T47D (cell line): ENCODE measurements at places on chromosomes 16 and 17.

DNA sequence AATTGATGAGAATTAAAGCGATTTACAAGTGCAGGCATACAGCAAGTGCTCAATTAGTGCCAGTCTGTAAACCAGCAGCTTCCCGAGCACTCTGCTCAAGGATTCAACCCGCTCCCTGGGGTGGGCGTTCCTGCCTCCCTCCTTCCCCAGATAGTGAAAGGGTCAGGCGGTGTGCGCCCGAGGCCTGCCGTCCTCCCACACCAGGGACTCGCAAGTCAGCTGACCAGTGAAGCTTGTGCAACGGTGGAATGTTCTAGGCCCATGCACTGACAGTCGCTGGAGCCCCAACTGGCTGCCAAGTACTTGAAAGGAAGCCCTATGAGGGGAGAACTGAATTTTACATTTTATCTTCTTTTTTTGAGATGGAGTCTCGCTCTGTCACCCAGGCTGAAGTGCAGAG lies 53.5 kb upstream of the PABPN1L start:
- DNase-seq: no peak

DNA sequence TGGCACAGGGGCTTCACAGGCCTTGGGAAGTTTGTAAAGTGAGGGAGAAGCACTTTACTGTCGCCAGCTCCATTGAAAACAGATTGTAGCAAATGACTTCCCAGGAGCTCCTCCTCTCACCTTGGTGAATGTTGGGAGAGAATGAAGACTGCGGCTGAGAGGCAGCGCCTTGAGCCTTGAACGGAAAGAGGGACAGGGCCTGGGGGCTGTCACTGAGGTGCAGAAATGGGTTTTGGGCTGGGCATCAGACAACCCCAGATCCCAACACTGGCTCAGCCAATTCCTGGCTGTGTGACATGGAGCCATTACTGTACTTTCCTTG lies 603 bp upstream of the MRTFB start:
- no peak for DNase-seq

DNA sequence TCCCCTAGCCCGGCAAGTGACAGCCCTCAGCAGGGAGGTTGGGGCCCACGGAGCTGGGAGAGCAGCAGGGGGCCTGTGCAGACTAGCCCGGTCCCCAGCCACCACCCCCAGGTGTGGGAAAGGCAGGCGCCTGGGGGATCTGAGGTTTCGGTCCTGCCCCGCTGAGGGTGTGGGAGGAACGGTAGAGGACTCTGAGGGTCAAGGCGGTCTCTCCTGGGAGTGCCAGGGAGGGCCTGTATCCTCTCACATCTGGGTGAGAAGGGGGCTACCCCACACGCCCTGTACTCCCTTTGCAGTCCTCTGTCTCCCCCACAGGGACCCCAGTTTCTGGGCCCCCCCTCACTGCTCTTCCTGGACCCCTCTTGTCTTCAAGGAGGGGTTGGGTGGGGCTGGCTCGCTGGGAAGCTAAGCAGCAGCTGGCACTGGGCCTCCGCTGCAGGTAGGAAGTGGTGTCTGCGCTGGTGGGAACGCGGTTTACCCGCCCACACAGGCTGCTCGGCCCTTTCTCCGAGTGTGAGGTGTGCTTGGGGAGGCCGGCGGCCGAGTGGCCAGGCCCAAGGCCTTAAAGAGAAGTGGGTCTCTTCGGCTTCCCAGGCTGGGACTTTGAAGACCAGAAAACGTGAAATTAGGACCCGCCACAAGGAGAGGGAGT lies 15.4 kb downstream of the CD7 start:
- DNase-seq: no peak

- no peak for DNase-seq
Measured at GRCh38 chr17:13626703-13627102, 25.0 kb upstream of the HS3ST3A1 start.

DNA sequence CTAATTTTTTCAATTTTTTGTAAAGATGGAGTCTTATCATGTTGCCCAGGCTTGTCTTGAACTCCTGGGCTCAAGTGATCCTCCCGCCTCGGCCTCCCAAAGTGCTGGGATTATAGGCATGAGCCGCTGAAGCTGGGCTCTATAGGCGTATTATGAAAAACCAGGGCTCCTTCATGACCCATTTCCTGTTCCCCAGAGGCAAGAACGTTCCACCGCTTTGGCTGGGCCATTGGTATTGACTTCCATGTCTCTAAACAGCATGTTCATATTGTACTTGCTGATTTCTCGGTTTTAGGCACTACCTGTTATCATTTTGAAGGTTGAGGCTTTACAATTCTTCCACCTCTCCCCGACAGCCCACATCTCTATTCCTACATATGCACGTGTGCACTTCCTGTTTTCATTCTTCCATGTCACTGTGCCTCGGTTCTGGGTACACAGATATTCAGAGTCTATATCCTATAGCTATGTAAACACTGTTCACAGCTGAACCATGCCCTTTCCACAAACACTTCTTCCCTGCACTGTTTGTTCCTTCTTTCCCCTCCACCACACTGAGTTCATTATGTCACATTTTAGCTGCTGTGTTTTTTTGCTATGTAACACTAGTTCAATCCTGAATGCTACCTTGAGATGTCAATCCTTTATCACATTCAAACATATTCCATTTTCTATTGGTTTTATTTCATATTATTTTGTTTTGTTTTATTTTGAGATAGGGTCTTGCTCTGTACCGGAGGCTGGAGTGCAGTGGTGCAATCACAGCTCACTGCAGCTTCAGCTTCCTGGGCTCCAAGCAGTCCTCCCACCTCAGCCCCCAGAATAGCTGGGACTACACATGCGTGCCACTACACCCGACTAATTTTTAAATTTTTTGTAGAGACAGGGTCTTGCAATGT lies 16.8 kb upstream of the MAPK3 start:
- DNase-seq: no peak

DNA sequence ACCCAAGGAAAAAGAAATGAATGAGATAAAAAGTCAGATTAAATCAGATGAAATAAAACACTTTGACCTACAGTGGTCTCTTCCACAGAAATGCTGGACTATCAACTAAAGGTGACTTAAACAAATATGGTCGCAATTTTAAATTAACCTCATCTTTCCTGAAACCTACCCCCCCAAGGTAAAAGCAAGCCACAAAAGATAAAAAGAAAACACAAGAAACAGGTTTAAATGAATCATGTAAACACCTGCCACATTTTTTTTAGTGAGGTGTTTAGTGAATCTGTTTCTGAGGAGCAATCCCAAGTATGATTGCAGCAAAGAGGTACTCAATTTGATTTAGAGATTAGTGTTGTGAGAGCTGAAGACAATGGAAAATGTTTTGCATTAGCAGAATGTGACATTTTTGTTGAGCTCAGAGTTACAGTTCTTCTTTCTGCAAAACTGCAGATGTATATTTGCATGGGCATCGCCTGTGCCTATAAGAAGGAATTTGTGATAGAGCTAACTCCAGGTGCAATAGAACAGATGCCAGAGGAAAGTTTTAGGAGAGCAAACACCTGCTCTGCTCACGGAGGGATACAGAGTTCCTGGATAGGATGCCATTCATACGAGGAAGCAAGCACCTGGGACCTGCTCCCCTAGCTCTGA lies 3.4 kb upstream of the MMD start:
- DNase-seq: no peak

GRCh38 chr16:56288019-56288418 lies 96.7 kb downstream of the GNAO1 start:
- no peak for DNase-seq

GRCh38 chr16:50369133-50369804 lies 481 bp upstream of the BRD7 start:
- DNase-seq: no peak

DNA sequence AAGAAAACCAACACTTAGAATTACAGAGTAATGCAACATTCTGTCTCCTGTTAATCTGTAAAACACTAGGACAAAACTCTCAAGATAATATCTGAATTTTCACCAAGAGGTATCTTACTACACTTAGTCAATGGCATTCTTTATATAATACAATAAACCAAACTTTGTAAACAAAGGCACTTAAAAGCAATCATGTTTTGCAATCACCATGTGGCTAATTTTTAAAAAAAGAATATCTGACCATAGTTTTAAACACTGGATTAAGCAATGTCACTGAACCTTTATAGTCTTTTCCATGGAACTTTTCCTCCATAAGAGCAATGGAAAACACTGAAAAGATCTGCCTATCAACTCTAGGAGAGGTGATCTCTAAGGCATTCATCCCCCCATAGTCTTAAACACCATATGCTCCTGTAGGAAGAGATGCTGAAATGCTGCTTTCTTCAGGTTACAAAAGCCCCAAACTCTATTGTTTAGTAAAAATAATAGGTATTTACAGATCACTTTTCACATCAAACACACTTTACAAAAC lies 144.2 kb upstream of the CORO6 start:
- DNase-seq: no peak
